Activated naive CD8-positive, alpha-beta T cell treated with anti-CD3 and anti-CD28 coated beads for 36 hours (primary cell): ENCODE measurements at places on chromosomes 3 and 15.

DNA sequence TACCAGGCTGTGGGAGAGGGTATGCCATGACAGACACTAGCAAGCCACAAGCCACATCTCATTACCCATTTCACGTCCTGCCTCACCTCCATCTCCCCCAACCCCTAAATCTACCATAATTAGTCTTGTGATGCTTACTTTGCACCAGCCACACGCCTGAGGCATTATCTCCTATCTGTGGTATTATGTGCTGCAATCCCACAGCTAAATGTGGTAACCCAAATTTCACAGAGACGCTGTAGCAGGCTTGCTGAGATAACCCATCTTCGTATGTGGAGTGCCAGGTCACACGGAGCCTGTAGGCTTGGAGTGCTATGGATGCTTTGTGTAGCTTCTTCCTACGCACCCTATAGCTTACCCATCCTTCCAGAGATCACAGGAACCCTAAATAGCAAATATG, 256.7 kb upstream of the KCNH8 start:
- DNase-seq, result no peak

DNA sequence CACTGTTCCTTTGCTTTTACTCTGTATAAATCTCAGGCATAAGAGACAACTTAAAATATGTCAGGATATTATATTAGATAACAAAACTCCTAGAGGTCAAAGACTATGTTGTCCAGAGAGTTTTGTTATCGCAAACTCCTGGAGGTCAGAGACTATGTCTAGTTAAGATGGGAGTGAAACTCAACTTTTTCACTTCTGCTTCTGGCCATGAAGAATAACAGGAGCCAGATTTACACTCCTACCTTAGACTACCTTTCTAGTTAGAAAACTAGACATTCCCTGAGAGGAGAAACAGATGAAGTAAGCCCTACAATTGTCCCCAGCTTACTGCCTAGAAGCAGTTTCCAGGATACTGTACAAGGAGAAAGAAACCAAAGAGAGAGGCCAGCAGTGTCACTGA, 255.4 kb upstream of the UBE2E1 start:
- DNase-seq, result no peak

DNA sequence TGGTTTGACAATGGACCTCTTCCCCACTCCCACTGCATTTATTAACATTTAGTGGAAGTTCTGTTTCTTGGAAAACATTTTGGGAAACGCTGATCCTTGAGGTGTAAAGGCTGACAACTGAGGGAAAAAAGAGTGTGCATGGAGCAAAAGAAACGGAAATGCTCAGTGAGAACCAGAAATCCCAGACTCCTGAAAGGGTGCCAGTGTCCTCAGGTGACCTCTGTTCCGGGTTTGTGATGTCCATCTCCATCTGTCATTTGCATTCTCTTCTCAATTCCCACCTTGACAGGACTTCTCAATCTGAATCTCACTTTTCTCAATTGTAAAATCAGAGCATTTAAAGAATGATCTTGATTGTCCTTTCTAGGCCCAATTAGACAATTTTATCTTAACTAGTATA, 71.1 kb upstream of the FAM3D start:
- no peak for DNase-seq

DNA sequence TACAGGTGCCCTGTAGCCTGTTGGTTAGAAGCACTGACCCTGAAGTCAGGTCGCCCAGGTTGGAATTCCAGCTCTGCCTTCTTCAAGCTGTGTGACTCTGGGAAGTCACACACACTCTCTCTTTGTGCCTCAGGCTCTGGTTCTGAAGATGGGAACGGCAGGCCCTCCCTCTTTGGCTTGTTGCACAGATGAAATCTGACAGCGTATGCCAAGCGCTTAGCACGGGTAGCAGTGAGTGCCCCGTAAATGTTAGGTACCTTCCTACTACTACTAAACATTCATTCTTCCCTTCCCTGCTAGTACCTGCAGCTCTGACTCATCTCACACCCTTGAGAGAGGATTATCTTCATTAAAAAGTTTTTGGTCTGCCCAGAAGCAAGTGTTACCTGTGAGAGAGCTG, 139.0 kb downstream of the PGPEP1L start:
- no peak for DNase-seq

DNA sequence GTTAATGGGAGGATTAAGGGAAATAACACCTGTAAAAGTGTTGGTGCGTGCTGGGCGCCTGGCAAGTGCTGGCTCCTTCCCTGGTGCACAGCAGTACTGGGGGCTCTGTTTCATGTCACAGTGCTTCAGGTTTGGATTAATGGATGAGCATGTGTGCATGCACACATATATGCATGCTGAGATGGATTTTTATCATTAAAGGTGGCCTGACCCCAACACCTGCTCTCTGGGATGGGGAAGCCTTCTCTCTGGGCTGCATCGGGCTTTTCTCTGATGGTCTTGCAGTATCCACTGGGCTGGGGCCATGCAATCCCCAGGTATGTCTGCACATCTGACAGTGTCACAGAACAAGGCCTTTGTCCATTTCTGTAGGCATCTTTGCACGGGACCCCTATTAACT, 127.5 kb upstream of the PLXNA1 start:
- no peak for DNase-seq

DNA sequence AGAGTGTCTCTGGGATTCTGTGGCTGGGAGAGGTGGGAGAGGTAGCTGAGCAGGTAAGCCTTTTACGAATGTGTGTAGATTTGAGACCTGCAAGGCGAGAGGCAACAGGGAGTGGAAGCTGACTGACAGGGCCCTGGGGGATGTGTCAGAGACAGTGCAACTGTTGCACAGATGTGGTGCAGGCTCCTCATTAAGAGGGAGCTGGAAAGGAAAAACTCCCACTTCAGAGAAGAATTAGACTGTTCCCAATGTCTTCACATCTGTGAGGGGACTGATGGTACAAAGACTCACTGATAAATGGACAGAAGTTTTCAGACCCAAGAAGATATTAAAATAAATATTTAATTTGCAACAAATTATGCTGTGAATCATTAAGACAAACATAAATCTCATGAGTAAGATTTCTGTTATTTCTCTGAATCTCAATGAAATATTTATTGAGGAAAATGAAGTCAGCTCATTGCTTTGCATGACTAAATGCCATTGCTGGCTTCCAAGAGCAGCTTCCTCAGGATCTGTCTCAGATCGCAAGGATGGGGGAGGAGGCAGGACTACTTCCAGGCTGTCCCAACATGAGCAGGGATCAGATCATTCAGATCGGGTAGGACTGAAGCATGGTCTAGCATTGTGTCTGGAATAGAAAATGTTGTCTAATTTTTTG, 127.3 kb upstream of the ROPN1 start:
- DNase-seq, result no peak

- DNase-seq, result peak; percentile 55
Measured at GRCh38 chr3:42701371-42702065, 1.1 kb downstream of the HHATL start.

- no peak for DNase-seq
Measured at GRCh38 chr15:68962465-68962864, 32.1 kb downstream of the SPESP1 start.

DNA sequence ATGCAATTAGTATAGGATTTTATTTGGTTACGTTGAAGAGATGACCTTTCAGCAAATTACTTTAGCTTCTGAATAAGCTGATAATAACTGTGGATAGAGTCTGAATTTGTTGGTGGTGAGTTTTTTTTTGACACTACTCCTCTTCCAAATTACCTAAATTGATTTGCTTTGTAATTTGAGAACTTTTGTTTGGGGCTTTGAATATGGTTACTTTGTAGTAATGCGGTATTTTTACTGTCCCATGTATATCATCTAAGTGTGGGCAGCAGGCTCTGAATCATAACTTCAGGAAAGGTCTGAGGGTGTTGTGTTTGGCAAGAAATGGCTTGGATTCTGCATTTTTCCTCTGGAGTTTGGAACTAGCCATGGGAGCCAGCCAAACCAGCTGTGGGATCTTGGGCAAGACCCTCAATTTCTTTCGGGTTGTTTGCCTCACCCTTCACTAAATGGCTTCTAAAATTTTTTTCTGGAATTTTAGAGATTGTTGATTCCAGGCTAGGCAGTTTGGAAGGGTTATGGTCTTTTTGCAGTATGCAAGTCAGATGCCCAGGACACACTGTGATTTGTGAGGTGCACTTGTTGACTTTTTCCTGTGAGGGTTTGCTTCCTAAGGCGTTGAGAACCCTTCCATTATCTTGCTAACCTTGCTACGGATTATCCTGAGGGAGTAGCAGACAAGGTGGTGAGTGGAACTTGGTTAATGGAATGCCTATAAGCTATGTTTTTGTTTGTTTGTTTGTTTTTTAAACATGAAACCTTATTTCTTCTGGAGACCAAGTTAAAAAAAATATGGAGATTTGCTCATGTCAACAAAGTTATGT, 10.4 kb downstream of the PTPRG start:
- DNase-seq, result no peak

DNA sequence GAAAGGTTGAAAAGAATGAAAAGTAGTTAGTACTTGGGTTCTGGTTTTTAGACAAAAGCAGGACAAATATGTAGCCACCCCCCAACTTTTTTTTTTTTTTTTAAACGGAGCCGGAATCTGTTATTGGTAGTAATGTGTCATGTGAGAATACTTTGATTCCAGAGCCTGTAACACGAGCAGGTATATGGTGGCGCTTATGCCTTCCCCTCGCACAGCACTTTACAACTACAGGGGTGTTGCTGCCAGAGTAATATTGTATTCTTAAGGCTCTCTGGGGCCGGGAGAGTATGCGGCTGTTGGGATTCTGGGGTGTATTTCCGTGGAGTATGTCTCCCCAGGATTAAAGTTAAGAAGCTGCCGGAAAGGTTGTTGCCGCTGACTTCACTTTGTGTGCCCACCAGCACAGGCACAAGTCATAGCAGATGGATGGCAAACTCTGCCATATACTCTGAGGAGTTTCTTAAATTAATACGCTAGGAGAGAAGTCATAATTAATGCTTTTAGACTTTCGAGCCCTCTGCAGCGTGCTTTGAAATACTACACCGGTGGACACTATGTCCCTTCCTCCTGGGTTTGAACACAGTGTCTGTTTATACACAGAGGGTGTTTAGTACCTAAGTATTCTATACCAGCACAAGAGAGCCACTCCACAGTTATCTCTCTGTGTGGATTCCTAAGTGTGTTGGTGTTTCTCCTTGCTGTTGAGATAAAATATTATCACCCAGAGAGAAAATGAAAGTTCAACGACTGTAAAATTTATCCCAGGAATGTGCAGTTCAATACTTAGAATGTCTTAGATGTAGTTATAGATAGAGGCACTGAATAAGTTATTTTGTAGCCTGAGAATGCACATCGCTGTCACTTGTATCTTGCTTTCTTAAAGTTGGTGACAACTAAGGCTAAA, 1.4 kb downstream of the MBNL1 start:
- peak; percentile 21 for DNase-seq

DNA sequence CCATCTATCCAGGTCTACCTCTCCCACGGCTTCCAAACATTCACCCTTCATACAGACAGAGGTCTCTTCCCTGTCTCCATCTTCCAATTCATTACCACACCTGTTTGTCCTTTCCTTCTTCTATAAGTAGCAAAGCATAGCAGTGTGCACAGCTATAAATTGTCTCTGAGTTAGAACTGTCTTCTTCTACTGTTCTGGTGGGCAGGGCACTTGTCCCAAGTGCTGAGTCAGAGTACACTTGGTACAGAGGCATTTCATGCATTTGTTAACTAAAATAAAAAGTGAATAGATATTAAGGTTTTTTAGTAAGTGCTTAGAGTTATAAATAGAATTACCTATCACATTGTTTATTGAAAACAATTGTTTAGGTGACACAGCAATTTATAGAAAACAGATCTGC, 150.1 kb upstream of the CCDC54 start:
- no peak for DNase-seq

DNA sequence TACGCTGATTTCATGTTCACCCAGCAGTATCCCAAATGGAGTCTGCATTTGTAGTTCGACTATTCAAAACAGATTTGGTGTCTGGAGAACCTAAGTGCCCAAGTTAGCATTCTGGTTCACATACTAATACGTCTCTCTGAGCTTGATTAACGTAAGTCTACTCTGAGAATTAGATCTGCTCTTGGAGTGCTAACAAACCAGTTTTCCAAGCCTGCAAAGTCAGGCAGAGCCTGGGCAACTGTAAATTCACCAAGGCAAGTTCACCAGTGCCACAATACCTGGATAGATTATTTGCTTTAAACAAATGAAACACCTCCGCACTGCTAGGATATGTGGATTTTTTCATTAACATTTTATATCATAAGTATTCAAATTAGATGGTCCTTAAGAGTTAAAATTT, 912.6 kb downstream of the ROBO1 start:
- no peak for DNase-seq

DNA sequence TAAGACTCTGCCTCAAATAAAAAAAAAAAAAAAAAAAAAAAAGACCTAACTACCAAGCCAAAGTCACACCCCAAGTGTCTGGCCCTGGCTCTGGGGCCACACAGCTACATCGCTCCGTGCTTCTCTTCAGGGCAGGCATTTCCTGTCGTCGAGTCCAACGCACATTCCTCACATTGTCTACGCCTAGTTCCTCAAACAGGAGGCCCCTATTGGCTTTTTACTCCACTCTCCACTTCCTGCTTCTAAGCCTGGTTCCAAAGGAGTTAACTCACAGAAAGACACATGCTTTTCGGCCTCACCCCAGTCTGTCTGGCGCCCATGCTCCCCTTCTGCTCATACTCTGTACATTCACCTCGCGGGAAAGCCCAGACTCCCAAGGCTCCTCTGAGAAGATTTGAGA, 28.8 kb downstream of the KNG1 start:
- DNase-seq, result no peak
